ENCODE measurements at places on chromosomes 7 and 10.

GRCh38 chr10:131857156-131858117 is 43.4 kb upstream of the PPP2R2D start:
- no peak for DNase-seq

DNA sequence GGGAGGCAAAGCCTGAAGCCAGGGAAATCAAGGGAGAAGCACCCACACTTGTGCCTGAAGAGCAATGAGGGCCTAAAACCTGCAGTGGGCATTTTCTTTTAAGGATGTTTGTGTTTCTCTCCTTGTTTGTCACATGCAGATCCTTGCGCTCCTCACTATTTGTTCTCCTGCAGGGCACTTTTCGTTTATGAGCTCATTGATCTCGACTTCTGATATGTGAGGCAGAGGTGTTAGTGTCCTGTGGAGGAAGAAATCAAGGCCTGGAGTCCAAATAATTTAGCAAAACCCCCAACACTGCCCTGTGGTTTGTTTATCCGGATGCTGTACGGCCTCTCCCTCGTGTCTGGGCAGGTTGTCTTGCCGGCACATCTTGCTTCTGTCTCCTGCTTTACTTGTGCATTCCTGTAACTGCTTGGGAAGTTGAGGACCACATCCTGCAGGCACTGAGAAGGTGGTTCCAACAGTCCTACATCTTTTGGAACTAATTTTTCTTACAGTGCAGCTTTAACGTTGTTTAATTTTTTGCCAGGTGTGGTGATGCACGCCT is 13.7 kb downstream of the UBE3C start:
- no peak for DNase-seq

DNA sequence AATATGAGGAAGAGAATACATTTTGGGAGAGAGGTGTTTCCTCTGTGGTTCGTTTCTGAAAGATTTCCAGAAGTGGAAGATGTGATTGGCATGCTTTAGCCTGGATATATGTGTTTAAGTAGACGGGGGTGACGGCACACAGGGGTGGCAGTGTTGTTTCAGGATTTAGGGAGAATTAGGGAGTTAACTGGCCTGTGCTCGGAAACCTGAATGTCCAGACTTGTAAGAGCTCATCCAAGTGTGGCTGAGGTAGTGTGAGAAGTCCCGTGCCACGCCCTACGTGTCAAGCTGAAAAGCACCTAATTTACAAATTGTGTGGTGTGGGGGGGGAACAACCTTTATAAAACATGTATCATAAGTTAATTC is 1.1 kb downstream of the RALA start:
- DNase-seq = no peak

- DNase-seq = no peak
Observed at GRCh38 chr10:109926061-109926745, 2.9 kb upstream of the XPNPEP1 start.

GRCh38 chr10:8137726-8138125 is 83.2 kb downstream of the GATA3 start:
- no peak for DNase-seq

- no peak for DNase-seq
Observed at GRCh38 chr7:12685550-12685949, 1.9 kb upstream of the ARL4A start.

GRCh38 chr7:69620063-69620462 is 21.8 kb downstream of the AUTS2 start:
- no peak for DNase-seq

- DNase-seq = no peak
Observed at GRCh38 chr10:77180794-77181193, 456.8 kb downstream of the KCNMA1 start.

DNA sequence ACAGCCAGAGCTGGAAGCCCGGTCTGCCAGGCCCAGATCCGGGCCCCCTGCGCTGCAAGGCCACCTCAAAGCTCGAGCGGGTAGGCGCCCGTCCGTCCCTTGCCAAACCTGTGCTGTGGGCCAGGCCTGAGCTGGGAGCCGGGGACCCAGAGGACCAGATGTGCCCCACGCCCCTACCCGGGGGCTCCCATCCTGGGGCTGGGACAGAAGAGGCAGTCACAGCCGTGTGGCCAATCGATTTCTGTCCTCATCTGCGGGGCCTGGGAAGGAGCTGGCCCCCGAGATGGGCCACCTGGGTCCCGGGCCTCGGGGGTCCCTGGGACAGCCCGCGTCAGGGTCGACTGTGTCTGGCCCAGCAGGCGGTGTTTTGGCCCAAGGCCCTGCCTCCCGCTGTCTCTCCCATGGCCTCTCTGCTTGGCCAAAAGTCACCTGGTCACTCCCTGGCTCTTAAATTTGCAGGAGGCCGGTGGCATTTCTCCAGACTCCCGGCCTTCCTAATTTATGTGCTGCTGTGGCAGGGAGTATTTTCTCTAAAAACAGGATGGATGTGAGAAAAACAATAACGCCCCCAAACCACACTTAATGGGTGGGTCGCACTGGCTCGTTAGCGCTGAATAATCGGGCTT is 63.8 kb downstream of the UNCX start:
- DNase-seq = no peak

DNA sequence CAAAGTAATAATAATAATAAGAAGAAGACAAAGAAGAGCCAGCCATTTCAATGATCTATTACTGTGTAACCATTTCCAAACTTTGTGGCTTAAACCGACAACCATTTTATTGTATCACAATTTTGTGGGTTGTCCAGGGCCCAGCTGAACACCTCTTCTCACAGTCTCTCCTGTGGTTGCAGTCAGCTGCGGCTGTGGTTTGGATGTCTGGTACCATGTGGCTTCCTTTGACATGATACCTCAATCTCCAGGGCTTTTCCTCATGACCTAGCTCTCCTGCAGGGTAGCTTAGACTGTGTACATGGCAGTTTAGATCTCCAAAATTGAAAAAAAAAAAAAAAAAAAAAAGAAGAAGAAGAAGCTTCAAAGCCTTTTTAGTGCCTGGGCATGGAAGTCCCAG is 72.6 kb upstream of the NFKB2 start:
- DNase-seq = no peak

DNA sequence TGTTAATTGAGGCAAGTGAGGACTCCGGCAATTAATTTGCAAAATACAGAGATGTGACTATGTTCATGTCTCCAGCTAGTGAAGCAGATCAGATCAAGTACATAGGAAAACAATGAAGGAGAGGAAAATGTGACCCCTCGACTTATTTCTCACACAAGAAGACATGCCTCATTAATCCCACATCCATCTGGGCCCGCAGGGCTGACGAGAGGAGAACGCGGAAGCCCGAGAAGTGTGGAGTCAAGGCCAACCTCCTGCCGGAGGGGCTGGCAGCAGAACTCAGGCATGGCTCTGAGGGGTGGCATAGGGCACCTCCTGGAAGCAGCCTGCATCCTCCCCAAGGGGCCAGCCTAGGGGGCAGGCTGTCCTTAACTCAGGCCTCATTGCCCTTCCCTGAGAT is 54.4 kb downstream of the ZNF503 start:
- DNase-seq = no peak

All from right cardiac atrium (tissue), 5 donors.